ENCODE measurements at places on chromosomes 3 and 15.

- DNase-seq = no peak
These were observed 43.5 kb downstream of the IFT57 start for GRCh38 chr3:108178676-108179075.

DNA sequence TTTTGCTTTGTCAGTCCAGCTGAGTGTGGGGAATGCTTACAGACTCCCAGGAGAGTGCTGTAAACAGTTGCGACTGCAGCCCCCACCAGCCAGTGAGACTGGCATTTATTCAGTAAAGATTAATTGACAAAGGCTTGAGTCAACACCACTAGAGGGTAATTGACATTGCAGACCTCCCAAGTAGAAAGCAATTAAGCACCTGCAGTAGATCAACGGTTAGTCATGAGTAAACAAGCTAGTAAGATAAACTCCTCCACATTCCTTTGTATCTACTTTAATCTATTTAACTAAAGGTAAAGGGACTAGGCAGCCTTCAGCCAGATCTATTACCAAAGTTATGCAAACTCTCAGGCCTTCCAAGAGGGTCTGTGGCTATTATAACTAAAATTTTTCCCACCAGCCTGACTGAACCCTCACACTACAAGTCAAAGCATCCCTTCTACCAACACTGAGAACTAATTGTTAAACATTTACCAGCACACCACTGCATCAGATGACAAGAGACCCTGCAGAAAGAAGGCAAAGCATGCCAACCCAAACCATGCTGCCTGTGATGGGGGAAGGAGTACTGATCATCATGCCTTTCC, 30.5 kb upstream of the GALNT15 start:
- no peak for DNase-seq

- no peak for DNase-seq
These were observed 48.8 kb upstream of the SRGAP3 start for GRCh38 chr3:9298236-9298635.

DNA sequence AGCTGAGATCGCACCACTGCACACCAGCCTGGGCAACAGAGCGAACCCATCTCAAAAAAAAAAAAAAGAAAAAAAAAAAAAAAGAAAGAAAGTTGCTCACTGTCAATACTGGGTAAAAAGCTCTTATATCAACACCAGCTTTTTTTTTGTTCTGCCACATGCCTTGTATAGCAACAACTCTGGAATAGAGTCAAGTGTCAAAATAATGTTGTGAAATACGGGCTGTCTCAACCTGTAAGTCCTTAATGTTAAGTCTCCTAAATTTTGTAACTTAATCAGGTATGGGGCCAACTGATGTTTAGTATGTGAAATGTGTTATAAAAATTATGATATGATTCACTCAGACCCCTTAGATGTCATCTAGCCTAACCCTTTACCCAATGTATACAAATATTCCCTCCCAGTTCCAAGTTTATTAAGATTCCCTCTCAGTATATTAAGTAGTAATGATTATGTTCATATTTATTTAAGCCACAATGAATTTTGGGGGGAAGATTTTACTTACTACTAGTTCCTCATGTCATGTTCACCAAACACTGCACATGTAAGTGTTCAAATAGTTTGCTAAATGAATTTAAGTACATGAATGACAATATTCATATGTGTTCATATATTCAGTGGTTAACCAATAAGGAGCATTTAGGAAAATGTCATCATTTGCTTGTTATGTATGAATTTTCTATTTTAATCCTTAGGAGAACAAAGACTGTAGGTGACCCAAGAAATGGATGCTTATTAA, 52.2 kb downstream of the GPR160 start:
- DNase-seq = no peak

DNA sequence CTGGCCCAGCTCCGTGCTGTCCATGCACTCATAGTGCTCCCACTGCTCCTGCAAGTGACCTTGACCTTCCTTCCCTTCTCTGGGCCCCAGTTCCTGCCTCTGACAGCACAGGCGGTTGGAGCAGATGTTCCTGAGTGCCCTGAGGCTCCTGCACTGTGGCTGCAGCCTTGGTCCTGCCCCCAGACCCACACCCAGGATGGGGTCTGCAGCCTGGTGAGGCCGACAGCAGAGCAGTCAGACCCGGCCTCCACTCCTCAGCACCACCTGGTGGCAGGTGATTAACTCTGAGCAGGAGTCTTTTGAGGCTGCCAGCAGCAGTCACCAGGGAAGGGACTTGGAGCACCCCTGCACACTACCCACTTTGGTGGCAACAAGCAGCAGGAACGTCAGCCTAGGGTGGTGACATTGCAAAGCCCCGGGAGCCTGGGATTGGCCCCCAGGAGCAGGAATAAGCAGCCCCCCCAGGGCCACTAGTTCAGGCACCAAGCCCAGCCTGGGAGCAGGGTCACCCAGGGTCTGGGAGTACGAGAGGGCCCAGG, 64.6 kb downstream of the CYP11A1 start:
- DNase-seq = peak; percentile 42

GRCh38 chr15:42073418-42073817, 20.9 kb downstream of the PLA2G4D start:
- DNase-seq = no peak

DNA sequence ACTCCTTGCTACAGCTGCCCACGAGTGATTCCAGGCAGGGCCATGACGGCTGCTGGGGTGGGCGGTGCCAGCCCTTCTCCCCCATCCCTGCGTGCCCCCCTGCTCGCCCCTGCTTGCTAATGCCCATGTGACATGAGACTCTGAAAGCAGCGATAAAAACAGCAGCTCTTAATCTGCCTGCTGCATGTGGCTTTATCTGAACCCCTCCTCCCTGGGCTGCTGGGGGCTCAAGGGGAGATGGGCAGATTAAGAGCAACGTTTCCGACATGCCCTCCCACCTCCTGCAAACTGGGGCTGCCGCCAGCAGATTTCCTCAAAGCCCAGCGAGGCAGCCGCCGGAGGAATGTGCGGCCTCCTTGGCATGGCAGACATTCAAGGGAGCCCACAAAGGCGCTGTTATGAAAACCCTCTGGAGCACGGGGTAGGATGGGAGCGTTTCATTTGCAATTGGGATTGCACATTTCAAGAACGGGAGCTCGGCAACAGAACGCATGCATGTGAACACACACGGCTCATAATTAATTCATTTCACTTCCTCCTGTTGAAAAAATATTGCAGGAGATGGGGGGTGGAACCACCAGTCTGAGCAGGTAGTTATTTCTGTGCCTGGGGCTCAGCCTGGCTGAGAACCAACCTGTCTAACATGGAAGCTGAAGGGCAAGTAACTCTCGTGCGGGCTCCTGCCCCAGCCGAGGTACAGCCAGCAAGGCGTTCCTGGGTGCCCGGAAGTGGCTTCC, 504.2 kb upstream of the PROK2 start:
- no peak for DNase-seq

DNA sequence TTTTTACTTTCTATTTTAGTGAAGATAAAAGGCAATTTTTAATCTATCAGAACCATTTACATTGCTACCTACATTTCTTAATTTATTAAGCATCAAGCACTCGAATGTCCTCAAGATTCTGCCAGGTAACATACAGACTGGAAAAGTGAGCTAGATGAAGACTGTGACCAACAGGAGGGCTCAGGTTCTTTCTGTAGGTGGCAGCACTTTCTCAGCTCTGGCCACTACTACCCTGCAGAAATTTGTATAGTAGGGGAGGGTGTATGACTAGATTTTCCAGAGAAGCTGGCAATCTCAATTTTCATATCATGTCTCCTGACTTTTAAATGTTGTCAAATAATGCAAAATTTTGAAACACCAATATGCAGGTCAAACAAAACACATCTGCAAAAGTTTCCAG, 165.0 kb upstream of the SUCLG2 start:
- no peak for DNase-seq

DNA sequence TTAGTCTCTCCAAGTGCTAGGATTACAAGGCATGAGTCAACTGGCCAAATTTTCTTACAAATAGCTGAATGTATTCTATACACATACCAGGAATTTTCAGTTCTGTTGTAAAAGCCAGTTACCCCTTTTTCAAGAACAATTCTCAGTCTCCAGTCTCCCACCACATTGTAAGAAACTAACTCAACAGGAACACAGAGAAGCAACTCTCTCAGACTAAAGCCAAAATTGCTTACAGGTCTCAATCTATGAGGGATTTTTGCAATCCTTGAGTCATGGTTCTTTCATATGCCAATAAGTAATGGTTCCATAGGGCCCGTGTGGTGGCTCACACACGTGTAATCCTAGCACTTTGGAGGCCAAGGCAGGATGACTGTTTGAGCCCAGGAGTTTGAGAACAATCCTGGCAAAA, 8.5 kb downstream of the IP6K2 start:
- DNase-seq = no peak

GRCh38 chr15:90471769-90472168, 58.0 kb upstream of the CRTC3 start:
- no peak for DNase-seq

DNA sequence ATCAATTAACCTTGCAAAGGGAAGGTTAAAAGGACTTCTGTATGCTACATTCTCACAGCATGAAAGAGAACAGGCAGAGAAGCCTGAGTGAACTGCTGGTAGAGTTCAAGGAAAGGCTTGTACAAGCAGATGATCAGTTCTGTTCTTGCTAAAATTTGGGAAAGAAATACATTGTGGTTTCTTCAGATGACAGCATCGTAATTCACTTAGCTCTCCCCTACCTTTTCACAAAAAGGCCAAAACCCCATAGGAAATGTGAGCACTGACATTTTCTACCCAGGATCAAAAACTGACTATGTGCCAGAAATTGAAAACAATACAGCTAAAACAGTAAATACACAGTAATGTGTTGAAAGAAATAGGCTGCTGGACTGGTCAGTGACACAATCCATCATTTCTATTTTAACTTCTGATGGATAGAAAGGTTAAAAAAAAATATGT, 216.4 kb downstream of the DPH6 start:
- DNase-seq = no peak

GRCh38 chr15:62653122-62653521, 389.4 kb upstream of the TPM1 start:
- no peak for DNase-seq

GRCh38 chr15:101618076-101618475, 34.1 kb downstream of the TM2D3 start:
- no peak for DNase-seq

DNA sequence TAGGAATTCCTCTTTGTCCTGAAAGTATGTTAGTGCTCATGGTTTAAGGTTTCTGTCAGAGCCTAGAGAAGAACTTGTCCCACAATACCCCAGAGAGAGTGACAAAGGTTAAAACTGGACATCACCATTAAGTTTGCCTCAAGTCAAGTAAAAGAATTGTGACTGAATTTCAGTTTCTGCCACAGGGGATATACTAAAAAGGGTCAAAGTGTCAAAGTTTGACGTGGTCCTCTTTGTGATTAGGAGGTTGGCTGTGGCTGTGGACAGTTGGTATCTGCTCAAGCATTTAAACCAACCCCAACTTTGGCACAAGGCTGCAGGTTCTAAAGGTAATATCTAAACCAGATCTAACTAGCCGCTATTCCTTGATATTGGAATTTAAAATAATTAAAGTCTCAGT, 26.1 kb downstream of the FMN1 start:
- DNase-seq = no peak

DNA sequence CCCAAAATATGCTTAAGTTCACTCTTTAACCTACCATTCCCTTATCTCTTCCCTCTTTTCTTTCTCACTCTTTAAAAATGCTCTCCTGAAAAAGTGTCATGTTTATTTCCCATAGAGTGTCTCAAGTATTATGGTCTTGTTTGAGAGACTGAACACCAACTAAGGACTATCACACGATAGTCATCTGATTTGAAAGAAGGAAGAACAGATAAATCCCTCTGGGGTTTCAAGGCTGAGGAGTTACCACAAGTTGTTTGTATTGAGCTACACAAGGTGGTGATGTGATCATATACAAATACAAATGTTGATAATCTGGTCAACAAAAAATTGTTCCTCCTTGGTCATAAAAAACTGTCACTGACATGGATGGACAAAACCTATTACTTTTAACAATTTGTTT, 13.8 kb downstream of the MEIS2 start:
- DNase-seq = no peak

DNA sequence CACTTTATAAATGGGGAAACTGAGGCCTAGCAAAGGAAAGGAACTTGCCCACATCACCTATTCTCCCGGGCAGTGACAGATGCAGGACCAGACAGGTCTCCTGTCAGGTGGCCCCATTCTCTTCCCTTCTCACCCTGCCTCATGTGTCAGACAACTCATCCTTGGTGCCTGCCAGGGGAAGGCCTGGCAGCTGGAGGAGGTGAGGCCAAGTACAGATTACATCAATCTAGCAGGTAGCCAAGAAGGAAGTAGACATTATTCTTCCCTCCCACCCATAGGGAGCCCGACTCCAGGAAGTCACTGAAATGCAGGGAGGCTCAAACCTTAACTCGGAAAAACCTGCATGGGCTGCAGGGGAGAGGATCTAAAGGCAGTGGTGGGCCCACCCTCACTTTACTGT, 39.6 kb downstream of the DAPK2 start:
- DNase-seq = no peak

- no peak for DNase-seq
These were observed 77.8 kb downstream of the DZIP3 start for GRCh38 chr3:108667312-108667711.

DNA sequence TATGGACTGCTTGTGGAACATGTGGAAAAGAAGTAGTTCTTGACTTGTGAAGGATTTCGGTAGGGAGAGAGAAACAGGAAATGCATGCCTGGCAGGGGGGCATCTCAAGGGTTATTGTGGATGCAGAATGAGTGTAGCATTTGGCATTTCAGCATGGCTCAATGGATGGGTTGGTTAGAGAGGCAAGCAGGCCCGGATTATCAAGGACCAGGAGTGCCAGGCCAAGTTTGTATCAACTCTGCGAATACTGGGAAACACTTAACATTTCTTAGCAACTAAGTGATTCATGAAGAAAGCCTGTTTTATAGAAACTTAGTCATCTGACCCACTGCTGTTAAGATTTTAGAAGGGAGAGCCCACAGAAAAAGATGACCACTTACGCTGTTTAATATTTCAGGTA, 33.6 kb downstream of the KIF15 start:
- no peak for DNase-seq

DNA sequence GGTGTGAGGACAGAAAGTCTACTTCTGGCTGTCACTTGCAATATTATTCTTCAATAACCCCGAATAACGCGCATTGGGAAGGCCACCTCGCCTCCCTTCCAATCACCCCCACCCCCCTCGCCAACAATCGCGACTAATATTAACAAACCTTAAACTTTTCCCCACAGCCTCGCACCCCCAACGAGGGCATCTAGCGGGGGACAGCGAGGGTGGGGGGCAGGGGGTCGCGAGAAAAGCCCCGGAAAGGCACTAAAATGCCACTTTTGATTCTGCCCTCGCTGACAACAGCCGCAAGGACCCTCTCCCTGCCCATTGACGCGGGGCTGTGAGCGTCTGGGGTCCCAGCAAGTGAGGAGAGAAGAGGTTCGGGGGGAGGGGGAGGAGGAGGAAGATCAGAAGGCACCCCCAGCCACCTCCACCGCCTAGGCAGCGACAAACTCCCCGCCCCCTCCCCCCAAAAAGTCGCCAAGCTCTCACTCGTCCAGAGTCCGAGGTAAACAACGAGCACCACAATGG, 868 bp downstream of the SATB1 start:
- peak; percentile 47 for DNase-seq

- DNase-seq = no peak
These were observed 15.4 kb upstream of the COMMD2 start for GRCh38 chr3:149767720-149768119.

GRCh38 chr3:142904639-142905436, 16.0 kb upstream of the PCOLCE2 start:
- no peak for DNase-seq

Measured in activated T-cell treated with anti-CD3 and anti-CD28 coated beads, Interleukin-2, amount 50 U/mL, for 1 hour (primary cell).